Frontal cortex (tissue), 4 donors: ENCODE measurements at places on chromosomes 4 and X. TPM values are rescaled to one million over a fixed set of nuclear protein-coding genes. Genes with fewer than 3 reads are reported as not detected.

DNA sequence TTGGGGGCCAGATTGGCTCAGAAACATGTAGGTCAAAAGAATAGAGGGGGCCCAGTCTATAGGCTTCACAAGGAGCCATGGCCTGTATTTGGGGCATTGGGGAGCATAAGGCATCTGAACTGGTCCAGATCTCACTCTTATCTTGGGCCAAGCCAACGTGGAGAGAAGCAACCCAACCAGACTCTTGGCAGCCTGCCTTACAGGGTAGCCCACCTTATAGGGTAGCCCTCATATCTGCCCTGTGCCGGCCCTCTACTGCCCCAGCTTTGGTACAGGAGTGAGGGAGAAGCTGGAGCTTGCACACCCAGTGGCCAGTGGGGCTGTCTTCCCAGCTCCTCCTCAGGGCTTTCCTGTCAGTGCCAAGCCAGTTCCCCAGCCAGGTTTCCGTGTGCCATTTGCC, 142.2 kb downstream of the AMMECR1 start:
- DNase-seq, result no peak

DNA sequence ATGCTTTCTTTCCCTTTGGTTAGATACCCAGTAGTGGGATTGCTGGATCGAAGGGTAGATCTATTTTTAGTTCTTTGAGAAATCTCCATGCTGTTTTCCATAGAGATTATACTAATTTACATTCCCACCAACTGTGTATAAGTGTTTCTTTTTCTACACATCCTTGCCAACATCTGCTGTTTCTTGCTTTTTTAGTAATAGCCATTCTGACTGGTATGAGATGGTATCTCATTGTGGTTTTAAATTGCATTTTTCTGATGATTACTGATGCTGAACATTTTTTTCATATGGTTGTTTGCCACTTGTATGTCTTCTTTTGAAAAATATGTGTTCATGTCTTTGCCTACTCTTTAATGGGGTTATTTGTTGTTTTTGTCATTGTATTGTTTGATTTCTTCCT, 6.6 kb upstream of the AGA start:
- DNase-seq, result no peak

- DNase-seq, result no peak
Measured at GRCh38 chr4:37908488-37909331, 17.8 kb downstream of the TBC1D1 start.

DNA sequence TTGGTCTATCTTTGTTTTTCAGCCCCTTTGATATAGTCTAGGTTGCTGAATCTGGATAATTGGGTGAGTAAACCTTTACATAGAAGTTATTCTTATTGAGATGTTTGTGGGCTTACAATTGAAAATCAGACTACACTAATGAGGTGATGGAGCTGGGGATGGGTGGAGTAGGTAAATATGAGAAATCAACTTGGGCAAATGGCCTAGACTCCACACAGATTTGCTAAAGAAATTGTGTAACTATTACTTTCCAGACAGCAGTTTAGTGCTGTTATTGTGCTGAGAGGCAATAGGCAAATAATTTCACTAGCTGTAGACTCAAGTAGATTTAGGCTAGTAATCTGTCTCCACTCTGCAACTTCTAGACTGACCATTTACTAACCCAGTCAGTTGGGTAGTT, 8.2 kb downstream of the DIAPH2 start:
- DNase-seq, result no peak

- no peak for DNase-seq
Measured at GRCh38 chrX:134631426-134632346, 26.6 kb downstream of the PLAC1 start.

GRCh38 chr4:137641544-137641943, 109.2 kb upstream of the PCDH18 start:
- DNase-seq, result no peak

DNA sequence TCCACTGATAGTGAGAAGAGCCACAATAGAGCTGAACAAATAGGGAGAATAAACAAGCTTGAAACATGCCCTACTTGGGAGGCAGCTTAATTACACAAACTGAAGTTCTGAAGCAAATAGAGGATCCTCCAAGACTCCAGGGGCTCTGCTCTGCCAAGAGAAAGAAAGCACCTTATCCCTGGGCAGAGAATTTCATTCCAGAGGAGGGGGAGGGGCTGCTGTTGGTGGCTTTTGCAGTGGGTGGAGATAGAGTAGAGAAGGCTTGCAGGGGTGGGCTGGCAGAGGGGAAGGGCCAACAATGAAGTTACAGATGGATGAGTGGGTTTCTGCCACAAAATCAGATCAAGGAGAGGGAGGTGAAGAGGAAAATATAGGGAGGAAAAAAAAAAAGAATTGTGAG, 1.0 kb upstream of the LPAR4 start:
- DNase-seq, result no peak

RASSF6 gene
- total RNA-seq, result under 0.01 TPM

SLC16A2 gene
- total RNA-seq, result 13.0 TPM

- no peak for DNase-seq
Measured at GRCh38 chr4:125444166-125444565, 129.4 kb downstream of the FAT4 start.

DNA sequence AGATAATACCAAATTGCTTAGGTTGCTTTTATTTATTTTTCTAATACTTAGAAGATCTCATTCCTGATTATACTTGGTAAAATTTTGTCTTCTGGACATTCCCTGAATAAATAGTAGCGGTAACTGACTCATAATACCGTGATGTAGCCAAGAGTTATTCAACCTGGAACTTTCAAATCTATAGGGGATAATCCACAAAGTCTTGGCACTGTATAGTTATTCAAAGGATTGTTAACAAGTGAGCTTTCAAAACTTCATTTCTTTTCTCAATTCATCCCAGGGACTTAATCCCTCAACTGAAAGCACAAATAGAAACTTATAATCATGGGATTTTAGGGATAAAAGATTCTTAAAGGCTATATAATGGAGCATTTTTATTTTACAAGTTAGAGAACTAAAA, 1383.3 kb downstream of the FAM133A start:
- DNase-seq, result no peak

RNF150 gene
- total RNA-seq, result 28.5 TPM

GPR78 gene
- total RNA-seq, result under 0.01 TPM

DNA sequence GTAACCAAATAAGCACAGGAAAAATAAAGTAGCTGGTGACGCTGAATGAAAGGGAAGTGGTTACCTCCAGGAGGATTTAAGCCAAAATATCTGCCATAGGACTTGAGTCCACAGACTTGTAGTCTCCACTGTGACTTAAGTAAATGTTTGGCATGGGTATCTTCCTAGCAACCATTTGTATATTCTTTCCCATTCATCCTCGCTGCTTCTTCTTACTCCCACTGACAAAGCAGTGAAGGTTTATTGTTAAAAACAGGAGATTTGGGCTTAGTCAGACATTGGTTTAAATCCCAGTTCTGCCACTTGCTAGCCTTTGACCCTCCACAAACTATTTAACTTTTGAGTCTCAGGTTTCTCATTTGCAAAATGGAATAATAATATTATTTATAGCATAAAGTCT, 22.3 kb downstream of the COL4A6 start:
- no peak for DNase-seq

HSD17B13 gene
- 0.41 TPM for total RNA-seq

NR0B1 gene
- 0.41 TPM for total RNA-seq

DNA sequence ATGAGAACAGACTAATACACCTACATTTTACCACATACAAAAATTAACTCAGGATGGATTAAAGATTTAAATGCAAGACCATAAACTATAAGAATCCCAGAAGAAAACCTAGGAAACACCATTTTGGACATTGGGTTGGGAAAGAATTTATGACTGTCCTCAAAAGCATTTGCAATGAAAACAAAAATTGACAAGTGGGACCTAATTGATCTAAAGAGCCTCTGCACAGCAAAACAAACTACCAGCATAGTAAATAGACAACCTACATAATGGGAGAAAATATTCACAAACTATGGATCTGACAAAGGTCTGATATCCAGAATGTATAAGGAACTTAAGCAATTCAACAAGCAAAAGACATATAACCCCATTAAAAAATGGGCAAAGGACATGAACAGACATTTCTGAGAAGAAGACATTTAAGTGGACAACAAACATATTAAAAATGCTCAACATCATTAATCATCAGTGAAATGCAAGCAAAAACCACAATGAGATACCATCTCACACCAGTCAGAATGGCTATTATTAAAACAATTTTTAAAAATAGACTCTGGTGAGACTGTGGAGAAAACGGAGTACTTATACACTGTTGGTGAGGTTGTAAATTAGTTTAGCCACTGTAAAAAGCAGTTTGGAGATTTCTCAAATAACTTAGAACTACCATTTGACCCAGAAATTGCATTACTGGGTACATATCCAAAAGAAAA, 221.7 kb upstream of the DIPK2B start:
- DNase-seq, result no peak

MAGEA2 gene
- not detected for total RNA-seq

BST1 gene
- total RNA-seq, result 4.5 TPM

DNA sequence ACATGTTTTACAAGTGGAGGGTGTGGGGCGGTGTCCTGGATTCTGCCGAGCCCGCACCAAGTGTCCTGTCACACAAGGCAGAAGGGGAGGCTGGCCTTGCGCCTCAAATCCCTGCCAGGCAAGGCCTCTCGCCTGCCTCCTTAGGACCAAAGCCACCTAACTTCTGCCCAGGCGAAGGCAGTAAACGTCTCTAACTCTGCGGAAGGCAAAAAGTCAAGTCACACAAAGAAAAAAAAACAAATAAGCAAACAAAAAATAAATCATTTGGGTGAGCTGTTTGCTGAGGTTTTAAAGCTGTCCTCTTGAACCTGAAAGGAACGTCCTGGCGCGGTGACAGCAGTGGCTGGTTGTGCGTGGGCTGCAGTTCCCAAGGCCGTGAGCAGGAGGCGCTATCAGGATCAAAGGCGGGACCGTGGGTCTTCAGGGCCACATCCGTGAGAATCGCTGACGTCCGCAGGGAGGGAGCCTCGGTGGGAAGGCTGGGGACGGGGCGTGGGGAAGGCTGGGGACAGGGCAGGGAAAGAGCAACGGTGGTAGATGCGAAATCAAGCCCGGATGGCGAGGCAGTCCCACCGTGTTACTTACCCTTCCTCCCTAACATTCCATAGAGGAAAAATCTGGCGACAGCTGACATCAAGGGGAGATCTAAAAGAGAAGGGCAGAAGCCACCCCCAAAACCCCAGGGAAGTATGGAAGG, 99.1 kb downstream of the TRAPPC11 start:
- no peak for DNase-seq

POLN gene
- 8.6 TPM for total RNA-seq

SHOX gene
- not detected for total RNA-seq

DNA sequence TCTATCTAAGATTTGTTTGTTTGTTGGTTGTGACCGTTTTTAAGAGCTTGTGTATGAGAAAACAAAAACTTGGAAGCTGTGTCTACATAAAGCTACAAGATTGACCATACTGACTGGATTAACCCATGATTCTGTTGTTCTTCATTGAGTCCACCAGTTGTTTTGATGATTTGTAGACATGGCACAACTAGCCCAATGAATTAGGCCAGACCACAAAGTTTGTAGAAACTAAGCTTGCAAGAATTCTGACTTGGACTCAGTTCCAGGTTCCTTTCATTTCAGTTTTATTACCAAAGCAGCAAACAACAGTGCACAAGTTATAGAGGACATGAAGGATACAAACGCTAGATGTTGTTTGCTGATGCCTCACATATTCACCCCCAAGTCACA, 119.3 kb downstream of the RASGEF1B start:
- no peak for DNase-seq

GRCh38 chr4:173360587-173361221, 10.1 kb upstream of the SAP30 start:
- DNase-seq, result no peak

DNA sequence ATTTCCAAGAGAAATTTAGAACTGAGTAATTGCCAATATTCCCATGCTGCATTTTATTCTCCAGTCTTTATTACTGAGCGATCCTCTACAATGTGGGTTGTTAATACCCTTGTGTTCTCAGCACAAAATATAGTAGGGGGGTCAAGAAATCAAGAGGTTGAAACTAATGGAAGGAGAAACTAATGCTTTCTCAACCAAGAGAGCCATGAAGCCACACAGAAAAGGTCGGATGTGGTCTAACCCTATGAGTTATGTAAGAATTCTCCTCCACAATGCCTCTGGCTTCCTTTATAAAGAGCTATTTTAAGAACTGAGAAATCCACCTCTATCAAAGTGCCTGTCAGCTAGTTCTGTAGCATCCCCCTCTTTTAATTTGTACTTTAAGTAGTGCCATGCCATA, 268.5 kb downstream of the CHIC1 start:
- DNase-seq, result no peak

PLRG1 gene
- total RNA-seq, result 77.0 TPM

DNA sequence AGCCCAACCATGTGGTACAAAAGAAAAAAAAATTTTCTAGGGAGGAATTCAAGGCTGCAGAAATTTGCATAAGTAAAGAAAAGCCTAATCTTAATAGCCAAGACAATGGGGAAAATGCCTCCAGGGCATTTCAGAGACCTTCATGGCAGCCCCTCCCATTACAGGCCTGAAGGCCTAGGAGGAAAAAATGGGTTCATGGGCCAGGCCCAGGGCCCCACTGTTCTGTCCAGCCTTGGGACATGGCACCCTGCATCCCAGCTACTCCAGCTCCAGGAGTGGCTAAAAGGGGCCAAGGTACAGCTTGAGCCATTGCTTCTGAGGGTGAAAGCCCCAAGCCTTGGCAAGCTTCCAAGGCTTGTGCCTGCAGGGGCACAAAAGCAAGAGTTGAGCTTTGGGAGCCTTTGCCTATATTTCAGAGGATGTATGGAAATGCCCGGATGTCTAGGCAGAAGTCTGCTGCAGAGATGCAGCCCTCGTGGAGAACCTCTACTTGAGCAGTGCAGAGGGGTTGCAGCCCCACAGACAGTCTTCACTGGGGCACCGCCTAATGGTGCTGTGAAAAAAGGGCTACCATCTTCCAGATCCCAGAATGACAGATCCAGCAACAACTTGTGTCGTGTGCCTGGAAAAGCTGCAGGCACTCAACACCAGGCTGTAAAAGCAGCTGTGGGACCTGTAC, 111.0 kb downstream of the ANXA10 start:
- DNase-seq, result no peak

GRCh38 chrX:24498975-24499374, 33.9 kb downstream of the PDK3 start:
- DNase-seq, result no peak

ARR3 gene
- not detected for total RNA-seq

GRCh38 chr4:140952717-140953116, 180.6 kb downstream of the RNF150 start:
- no peak for DNase-seq

- DNase-seq, result no peak
Measured at GRCh38 chr4:98094118-98094517, 49.2 kb downstream of the STPG2 start.

TEX13D gene
- not detected for total RNA-seq

KLKB1 gene
- 0.82 TPM for total RNA-seq

DNA sequence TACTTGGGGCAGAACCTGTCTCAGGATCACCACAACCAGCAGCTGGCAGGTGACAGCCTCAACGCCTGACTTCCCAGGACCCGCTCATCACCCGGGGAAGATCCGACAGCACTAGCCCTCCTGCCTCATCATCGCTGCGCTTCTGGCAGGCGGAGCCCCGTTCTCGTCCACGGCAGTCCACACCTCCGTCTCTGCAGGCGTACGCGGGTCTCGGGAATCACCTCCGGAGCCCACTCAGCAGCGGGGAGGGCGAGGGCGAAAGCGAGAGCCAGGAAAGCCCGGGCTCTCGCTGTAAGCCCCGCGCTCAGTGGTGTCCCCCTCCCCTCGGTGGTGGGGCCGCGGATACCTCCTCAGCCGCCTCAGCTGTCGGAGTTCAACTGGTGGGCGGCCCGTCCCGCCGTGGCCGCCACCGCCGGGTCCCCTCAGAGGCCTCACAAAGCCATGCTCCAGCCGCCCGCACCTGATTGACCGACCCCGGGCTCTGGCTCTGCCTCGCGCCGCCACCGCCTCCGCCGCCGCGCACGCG, 518 bp upstream of the CNKSR2 start:
- DNase-seq, result no peak

SPANXN3 gene
- total RNA-seq, result not detected
